ENCODE measurements at places on chromosomes 13 and 19.

- DNase-seq: no peak
These were observed 1.7 kb downstream of the SHANK1 start for GRCh38 chr19:50717891-50718254.

- DNase-seq: no peak
These were observed 48.7 kb upstream of the GAS6 start for GRCh38 chr13:113912596-113912995.

- DNase-seq: no peak
These were observed 87.6 kb downstream of the ARHGEF7 start for GRCh38 chr13:111202745-111203144.

GRCh38 chr19:7068599-7068998, 904 bp upstream of the ZNF557 start:
- no peak for DNase-seq

- no peak for DNase-seq
These were observed 146.6 kb upstream of the GJB6 start for GRCh38 chr13:20378721-20379120.

DNA sequence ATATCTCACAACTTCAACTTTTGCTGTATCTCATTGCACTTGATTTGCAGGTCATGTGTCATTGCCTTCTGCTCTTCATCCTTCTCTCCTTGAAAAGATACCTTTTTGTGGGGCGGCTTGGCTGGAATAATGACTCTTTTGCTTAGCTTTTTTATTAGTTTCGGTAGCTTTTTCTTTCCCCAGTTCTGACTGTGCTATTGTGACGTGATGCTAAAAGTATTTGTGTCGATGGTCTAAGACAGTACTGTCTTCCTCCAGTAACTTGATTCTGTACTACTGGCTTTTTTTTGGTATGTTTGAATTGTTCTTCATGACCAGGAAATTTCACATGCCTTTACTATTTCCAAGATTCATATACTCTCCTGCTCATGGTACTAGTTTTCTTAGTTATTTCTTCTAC, 63.1 kb downstream of the SLITRK1 start:
- no peak for DNase-seq

- no peak for DNase-seq
These were observed 43.9 kb upstream of the C1QTNF9 start for GRCh38 chr13:24265453-24265852.

- no peak for DNase-seq
These were observed 25.7 kb downstream of the CCNE1 start for GRCh38 chr19:29837448-29837981.

- DNase-seq: no peak
These were observed 12.7 kb downstream of the PRAM1 start for GRCh38 chr19:8489561-8490394.

DNA sequence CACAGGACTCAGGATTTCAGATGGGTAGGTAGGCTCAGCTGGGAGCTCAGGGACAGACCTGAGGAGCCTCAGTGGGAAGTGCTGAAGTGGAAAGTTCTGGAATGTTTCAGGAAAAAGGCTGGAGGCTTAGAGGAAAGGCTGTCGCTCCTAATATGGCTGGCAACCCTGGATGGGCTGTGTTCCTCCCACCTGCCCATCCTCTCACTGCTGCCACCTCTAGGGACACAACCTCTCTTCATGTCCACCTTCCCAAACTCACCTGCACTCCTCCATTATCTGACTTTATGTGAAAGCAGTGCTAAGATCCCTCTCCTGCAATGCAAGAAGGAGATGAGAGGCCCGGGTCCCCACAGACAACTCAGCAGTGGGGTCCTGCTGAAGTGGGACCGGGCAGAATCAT, 5.8 kb upstream of the CEACAM21 start:
- no peak for DNase-seq

- no peak for DNase-seq
These were observed 2.2 kb downstream of the GPR32 start for GRCh38 chr19:50772476-50772875.

GRCh38 chr13:44045180-44045562, 165.5 kb downstream of the LACC1 start:
- no peak for DNase-seq

- DNase-seq: no peak
These were observed 580 bp downstream of the EIF3K start for GRCh38 chr19:38619361-38620174.

GRCh38 chr19:24078680-24079079, 8.3 kb upstream of the ZNF254 start:
- no peak for DNase-seq

GRCh38 chr19:36207605-36208252, 6.7 kb downstream of the ZNF565 start:
- no peak for DNase-seq

GRCh38 chr19:6218491-6219146, 61.2 kb downstream of the MLLT1 start:
- DNase-seq: peak; percentile 97

DNA sequence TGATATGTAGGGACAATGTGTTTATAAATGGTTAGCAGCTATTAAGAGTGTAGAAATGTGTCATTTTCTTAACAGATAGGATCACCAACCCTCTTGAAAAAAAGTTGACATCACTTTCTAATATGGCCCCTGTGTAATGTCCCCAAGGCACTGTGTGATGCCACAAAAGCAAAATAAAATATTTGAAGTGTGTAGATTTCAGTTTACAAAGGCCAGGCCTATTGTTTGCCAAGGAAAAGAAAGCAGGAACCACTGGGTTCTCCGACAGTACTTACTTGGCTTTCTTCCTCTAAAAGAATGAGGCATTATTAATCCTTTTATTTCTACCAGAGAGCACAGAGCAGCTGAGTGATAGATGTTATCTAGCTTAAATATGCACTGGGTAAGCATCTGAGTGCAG, 10.5 kb upstream of the GJA3 start:
- no peak for DNase-seq

- DNase-seq: no peak
These were observed 25.6 kb upstream of the CXCL17 start for GRCh38 chr19:42468273-42468796.

DNA sequence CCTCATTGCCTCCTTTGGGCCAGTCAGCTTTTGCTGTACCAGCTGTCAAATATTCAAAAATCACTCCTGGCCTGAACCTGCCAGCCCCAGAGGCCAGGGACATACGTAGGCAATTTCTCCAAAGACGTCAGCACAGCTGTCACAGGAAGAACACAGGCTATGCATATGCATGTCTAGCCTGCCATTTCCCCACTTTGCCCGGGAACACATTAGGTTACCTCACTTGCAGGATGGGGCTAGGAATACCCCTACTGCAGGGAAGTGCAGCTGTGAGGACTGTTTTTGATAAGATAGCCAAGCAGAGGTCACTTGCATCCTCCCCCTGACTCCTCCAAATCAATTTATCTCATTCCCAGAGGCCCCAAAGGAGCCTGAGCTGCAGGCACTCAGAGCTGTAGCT, 2.8 kb downstream of the ZNF667 start:
- DNase-seq: no peak

DNA sequence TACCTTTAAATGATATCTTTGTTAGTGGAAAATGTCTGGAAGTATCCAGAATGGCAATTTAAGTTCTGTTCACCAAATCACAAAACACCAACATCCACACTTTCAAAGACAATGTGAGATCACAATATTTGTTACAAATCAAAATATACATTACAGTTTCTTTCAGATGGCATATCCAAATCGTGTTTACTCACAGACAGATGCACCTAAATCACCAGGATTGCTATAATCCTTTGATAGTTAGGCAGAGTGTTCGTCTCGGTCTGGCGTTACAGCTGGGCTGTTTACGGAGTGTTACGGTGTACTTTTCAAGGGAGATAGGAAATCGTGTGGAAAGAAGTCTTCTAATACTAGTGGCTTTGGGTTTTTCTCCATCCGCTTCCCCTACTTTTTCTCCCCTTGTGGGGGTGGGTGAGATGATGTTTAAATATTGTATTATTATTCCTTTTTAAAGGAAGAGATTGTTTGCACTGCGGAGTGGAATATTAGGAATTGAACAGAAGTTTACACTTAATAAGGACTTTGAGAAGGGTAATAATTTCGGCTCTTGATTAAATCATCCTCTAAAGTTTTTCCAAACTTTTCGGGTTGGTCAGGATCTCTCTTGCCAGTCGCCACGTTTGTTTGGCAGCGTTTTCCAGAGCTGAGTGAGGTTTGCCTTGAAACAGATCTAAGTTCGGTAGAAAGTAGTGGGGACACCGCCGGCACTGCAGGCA, 1.8 kb downstream of the MAB21L1 start:
- no peak for DNase-seq

GRCh38 chr13:50616101-50616500, 227.4 kb downstream of the DLEU7 start:
- no peak for DNase-seq

- no peak for DNase-seq
These were observed 39.0 kb downstream of the RCBTB2 start for GRCh38 chr13:48493851-48494250.

DNA sequence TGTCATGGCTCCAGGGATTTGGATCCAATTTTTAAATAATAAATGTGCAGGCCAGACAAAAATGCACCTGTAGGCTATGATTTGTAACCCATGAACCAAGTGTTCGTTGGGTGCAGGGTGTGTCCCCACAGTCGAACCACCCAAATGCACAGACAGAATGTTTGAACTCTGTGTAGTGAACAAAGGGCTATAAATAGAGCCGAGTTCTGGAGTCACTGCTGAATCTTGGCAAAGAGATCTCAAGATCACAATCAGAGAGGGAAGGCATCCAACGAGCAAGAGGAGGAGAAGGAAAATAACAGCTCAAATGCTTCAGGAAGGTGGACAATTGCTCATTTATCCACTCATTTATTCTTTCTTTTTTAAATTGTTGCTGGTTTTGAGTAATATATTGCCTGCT, 547.9 kb downstream of the FGF9 start:
- no peak for DNase-seq

DNA sequence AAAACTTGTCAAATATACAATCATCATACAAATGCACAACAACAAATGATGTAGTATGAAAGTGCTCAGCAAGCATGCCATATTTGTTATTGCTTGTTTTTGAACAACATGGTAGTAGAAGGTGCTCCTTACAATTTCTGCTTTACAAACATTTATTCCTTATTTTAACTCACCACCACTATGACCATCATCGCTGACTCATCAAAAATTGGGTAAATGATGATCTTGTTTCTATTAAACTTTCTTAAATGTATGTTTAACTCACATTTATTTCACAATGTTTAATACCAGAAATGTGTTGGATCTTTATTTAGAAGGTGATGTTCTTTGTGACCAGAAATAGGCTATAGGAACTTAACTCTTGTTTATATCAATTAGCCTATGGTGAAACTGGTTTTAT, 45.5 kb downstream of the KCNRG start:
- no peak for DNase-seq

- DNase-seq: no peak
These were observed 75.1 kb downstream of the C13orf42 start for GRCh38 chr13:51035978-51036377.

- DNase-seq: no peak
These were observed 19.2 kb upstream of the ZNF331 start for GRCh38 chr19:53518716-53519115.

- no peak for DNase-seq
These were observed 110.3 kb upstream of the VSTM2B start for GRCh38 chr19:29415507-29415906.

DNA sequence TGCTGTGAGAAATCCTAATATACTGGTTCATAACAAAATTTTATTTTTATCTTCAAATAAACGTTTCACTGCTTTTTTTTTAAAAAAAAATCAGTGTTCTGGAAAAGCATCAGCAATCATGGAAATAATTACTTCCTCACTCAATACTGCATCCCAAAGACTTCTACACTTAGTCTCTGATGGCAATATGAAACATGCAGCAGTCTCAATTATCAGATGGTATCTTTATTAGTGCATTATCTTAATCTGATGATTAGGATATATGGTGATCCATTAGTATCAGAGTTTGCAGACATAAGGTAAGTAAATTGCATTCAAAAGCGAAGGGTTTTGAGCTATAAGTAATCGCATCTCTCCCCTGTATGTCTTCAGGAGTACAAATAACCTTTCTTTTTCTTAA, 218.3 kb upstream of the EDNRB start:
- no peak for DNase-seq

GRCh38 chr19:45901912-45902650, at the start of gene MYPOP:
TSS of gene MYPOP (minus strand) at chr19:45902613. CDS start at chr19:45901773, 840 bp downstream.
- no peak for DNase-seq

DNA sequence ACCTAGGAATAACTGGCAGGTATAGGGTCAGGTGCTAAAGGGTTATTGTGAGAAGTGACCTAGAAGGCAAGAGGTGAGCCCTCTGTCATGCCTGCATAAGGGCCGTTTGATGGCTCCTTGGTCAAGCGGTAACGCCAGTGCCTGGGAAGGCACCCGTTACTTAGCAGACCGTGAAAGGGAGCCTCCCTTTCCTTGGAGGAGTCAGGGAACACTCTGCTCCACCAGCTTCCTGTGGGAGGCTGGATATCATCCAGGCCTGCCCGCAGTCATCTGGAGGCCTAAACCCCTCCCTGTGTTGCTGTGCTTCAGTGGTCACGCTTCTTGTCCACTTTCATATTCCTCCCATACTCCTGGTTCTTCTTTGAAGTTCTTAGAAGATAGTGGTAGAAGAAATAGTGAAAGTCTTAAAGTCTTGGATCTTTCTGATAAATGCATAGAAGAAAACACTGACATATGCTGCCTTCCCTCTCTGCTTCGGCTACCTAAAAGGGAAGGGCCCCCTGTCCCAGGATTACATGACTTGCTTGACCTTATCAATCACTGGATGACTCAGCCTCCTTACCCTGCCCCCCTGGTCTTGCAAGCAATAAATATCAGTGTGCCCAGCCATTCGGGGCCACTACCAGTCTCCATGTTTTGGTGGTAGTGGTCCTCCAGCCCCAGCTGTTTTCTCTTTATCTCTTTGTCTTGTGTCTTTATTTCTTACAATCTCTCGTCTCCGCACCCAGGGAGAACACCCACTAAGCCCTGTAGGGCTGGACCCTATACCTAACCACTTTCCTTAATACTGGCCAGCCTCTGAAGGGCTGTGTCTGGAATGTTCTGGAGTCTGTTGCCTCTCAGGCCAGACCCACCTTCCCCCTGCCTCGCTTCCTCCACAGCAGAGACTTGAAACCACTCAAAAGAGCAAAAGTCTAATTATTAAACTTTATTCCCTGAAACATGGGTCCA, 16.1 kb upstream of the ABCC4 start:
- no peak for DNase-seq

DNA sequence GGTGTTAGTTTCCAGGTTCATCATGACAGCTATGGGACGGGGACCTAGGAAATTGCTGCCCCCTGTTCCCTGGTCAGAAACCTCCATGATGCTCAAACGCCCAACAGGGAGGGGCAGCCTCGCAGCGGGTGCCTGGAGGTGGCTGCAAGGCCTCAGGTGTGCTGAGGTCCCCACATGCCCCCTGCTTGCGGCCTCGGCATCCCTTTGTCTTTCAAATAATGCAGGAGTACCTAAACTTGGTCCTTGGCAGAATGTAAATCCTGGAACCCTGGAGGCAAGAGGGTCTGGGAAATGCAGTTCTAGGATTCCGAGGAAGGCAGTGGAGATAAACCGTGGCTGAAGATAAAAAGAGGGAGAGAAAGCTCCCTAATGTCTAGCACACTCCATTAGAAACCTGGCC, 52.4 kb downstream of the SKA3 start:
- DNase-seq: no peak

Measured in HuH-7 (cell line).